ENCODE measurements at places on chromosomes 7 and 10.

DNA sequence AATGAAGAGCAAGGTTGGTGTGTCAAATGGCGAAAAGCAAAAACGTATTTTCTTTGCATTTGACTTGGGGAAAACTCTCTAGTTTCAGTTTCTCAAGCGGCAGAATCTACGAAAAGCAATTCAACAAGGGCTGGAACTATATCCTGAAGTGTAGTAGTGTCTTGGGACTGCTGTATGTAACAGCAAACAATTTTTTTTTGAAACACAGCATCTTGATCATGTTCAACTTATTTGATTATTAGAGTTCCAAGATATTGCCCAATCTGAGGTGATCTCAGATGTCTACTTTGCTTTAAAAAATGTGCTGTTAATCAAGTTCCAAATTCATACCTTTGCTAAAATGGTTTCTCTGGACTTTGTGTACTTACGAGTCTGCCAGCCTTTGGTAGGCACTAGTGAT is 120.6 kb downstream of the ZWINT start:
- DNase-seq: no peak

DNA sequence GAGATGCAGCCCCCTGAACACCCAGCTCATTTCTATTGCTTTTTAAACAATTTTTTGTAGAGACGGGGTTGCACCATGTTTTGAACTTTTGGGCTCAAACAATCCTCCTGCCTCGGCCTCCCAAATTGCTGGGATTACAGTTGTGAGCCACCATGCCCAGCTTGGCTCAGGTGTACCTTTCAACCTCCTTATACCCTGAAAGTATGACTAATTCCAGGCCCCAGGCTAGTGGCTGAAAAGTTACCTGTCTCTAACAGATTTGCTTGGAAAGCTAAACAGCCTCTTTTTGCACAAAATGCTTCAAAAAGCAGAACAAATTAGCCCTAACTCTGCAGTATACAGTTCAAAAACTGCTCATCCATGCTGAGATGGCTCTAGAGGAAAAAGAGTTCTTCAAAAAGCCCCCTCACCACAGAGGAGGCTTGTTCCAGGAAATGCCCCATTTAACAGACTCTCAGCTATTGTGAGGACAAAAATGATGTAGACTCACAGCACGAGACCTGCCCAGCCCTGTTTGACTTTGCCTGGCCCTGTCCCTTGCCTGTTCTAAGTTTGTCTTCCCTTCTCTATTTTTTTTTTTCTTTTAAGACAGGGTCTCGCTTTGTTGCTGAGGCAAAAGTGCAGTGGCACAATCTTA is 13.4 kb upstream of the AP1S1 start:
- DNase-seq: no peak

DNA sequence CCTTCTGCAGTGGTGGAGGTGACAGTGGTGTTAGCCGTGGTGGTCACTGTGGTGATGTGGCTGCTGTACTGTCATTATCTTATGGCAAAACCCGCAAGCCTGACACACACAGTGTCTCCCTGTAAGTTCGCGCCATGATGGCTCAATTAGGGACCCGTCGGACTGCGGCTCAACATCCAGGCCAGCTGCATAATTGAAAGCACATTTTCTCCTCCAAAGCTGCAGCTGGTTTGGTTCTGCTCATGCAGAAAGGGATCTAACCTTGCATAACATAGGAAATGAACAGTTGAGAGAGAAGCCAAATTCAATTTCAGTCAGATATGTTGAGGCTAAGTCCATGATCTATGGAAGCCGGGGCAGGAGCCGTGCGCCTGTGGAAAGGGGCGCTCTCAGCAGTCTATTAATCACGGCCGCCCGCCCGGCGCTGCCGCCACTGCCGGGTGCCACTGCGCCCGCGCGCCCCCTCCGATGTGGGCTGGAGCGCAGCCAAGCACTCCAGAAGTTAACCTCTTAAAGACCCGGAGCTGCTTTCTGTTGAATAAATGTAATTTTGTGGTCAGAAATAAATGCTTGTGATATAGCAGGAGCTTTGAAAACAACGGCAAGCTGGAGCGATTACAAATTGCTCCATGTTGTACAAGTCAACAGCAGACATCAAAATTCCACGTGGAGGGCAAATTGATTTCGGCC is 227.7 kb downstream of the CUX1 start:
- DNase-seq: no peak

DNA sequence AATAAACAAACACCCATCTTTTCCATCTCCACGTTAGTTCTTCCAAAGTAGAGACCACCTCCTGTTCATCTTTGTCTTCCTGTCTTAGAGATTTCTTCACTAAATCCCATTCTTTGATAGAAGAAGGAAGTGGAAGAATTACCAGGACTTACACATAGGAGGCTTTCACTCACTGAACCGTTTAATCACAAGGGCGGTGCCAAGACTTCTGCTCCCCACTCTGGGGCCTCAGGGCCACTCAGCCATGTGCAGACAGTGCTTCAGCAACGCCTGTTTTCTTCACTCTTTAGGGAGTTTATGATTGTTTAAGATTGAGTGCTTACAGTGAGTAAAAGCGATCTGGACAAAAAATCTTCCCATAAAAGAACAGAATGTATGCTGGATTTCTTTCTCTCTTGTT is 63.9 kb upstream of the SORCS3 start:
- DNase-seq: no peak

All from T-cell (primary cell).